ENCODE measurements at places on chromosomes 3 and 15.
A peak's percentile ranks its signal among the peaks of the same experiment; 100 is the strongest.

DNA sequence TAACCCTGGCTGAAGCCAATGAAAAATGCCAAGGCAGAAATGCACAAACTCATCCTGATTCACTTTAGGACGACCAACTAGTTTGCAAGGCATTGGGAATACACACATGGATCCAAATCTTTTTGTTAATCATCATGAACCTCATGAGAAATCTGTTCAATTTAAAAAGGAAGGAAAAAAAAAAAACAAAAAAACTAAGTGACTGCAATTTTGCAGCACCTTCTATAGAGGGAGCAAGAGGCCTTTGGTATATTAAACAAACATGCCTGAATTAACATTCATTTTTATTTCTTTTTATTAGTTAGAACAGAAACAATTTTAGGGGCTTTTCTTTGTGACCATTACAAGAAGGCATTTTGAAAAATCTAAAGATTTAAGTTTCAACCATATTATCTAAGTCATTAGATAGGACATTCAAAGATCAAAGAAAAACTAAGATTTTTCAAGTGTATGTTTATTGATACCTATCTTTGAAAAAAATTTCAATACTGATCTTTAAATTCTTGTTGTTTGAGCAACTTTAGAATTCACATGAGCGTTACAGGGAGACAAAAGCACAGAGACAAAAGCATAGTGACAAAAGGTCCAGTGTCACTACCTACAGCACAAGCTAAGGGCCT, 182.4 kb downstream of the CBLB start:
- peak; percentile 14 for DNase-seq

DNA sequence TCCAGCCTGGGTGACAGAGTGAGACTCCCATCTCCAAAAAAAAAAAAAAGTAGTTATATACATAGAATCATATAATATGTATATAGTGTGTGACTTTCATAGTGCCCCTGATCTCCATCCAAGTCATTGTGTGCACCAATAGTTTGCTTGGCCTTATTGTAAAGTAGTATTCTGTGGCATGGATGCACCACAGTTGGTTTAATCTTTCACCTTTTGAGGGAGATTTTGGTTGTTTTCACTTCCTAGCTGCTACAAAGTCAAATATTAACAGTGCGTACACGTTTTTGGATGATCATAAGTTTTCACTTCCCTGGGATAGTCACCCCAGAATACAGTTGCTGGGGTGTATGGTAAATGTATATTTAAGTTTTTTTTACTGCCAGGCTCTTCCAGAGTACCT, 162.8 kb downstream of the PTPRG start:
- no peak for DNase-seq

DNA sequence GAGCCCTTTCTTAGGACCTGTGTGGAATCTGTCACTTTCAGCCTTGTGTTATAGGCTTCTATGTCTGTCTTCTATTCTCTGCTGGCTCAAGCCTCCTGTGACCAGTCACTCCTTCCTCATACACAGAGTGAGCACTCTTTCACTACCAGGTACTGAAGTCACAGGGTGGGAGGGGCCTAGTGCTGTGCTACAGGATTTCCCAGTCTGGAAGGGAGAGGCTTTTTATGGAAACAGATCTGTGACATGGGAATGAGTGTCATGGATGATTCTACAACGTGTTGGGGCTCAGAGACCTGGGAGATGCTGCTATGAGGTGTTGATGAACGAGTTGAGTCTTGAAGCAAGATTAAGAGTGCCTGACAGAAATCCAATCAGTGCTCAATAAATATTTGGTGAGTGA, 100.5 kb downstream of the PDCD6IP start:
- no peak for DNase-seq

GRCh38 chr15:74206801-74207281, 4.3 kb upstream of the STRA6 start:
- DNase-seq: no peak

DNA sequence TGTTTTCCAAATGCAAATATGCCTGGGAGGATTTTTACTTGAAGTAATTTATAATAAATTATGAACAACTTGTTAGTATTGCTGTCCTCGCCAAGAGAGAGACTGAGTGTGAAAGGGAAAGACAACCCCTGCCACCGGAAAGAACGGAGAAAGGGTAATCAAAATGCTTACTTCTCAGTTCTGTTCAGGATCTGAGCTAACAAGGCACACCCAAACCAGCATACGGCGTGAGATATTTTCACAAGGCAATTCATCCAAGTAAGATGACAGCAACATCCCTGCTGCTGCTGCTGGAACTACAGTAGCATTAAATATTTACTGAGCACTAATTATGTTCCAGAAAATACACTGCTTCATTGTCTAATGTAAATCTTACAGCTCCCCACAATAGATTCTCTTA, 96.1 kb downstream of the KBTBD8 start:
- no peak for DNase-seq

DNA sequence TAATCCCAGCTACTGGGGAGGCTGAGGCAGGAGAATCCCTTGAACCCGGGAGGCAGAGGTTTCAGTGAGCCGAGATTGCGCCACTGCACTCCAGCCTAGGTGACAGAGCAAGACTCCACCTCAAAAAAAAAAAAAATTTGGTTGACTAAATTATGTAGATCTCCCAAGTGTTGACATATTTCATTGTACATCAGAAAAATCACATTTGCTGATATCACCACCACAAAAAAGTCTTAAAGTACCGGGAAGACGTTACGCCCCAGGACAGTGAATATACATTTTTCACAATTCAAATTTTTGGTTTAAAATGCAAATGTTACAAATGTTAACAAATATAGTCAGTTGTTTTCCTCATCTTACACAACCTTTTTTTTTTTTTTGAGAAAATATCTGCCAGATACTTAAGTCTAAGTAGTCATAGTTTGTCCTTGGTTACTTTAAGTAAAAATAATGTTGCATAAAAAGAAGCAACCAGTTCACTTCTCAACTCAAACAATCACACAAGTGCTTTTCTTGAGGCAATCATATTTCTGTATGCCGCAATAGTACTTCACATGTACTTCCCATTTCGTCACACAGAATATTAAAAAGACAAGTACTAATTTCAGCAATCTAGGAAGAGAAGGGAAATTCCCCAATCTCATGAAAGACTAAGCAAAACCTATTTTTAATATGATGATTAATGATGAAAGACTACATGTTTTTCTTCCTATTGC, 41.0 kb upstream of the TCF12 start:
- no peak for DNase-seq

GRCh38 chr3:140927279-140928069, 14.2 kb upstream of the SLC25A36 start:
- DNase-seq: no peak

DNA sequence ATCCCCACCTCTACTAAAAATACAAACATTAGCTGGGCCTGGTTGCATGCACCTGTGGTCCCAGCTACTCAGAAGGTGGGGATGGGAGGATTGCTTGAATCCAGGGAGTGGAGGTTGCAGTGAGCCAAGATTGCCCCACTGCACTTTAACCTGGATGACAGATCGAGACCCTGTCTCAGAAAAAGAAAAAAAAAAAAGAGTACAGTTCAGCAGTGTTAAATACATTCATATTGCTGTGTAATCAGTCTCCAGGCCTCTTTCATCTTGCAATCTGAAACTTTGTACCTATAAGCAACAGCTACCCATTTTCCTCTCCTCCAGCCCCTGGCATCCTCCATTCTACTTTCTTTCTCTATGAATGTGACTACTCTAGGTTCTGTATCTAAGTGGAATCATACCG, 61.2 kb downstream of the LPP start:
- no peak for DNase-seq

DNA sequence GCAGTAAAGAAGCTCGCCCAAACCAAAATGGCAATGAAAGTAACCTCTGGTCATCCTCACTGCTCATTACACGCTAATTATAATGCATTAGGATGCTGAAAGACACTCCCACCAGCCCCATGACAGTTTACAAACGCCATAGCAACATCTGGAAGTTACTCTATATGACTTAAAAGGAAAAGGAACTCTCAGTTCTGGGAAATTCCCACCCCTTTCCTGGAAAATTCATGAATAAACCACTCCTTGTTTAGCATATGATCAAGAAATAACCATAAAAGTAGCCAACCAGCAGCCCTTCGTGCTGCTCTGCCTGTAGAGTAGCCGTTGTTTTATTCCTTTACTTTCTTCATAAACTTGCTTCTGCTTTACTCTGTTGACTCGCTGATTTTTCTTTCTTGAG, 164.6 kb downstream of the SMAD6 start:
- no peak for DNase-seq

GRCh38 chr15:96514607-96515285, 184.2 kb downstream of the NR2F2 start:
- DNase-seq: no peak

DNA sequence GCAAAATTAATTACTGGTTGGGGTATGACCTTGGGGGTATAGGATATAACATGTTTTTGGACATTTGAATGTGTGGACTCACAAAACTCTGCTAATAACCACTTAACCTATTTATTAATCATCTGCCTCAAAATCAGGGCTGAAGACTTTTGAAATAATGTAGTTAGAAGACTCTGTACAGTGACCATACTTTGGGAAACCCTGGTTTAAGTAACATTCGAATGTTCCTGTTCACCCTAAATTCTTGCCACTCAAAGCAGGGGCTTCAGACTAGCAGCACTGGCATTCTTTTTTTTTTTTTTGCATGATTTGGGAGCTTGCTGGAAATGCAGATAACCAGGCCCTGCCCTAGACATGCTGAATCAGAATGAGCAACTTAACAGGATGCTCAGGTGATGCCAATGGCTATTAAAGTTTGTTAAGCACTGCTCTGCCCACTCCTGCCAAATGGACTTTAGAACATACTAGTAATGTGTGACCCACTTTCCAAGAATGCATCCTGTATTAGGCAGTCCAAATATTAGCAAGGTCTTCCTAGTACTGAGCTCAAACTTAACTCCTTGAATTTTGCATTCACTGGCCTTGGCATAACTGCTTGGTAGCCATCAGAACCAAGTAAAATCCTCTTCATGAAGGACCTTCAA, 12.7 kb upstream of the ST3GAL6 start:
- DNase-seq: no peak

DNA sequence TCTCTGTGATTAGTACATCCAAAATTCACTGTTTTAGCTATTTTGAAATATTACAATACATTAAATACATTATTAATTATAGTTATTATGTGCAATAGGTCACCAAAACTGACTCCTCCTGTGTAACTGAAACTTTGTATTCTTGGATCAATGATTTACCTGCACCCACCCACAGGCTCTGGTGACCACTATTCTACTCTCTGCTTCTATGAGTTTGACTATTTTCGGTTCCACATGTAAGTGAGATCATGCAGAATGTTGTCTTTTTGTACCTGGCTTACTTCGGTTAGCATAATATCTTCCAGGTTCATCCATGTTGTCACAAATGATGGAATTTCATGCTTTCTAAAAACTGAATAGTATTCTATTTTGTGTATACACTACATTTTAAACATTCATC, 43.8 kb downstream of the SLC2A2 start:
- DNase-seq: no peak

DNA sequence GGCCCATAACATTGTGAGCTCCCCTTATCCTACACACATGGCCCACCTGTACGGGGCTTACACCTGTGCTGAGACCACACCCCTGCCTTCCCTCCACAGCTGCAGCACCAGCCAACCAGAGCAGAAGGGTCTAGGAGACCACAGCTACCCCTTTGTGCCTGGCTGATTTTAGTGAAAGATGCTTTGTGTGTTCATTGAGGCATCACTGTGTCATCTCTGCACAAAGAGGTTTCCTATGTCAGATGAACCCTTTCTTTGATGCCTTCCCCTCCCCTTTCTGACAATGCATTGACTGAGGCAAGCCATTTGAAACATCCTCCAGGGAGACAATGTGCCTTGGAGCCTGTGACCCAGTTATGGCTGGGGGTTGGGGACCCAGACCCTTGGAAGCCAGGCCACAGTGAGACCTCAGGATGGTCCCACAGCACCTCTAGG, 54.9 kb upstream of the SLC7A14 start:
- no peak for DNase-seq

- DNase-seq: no peak
Measured at GRCh38 chr3:31251083-31251482, 281.6 kb upstream of the STT3B start.

DNA sequence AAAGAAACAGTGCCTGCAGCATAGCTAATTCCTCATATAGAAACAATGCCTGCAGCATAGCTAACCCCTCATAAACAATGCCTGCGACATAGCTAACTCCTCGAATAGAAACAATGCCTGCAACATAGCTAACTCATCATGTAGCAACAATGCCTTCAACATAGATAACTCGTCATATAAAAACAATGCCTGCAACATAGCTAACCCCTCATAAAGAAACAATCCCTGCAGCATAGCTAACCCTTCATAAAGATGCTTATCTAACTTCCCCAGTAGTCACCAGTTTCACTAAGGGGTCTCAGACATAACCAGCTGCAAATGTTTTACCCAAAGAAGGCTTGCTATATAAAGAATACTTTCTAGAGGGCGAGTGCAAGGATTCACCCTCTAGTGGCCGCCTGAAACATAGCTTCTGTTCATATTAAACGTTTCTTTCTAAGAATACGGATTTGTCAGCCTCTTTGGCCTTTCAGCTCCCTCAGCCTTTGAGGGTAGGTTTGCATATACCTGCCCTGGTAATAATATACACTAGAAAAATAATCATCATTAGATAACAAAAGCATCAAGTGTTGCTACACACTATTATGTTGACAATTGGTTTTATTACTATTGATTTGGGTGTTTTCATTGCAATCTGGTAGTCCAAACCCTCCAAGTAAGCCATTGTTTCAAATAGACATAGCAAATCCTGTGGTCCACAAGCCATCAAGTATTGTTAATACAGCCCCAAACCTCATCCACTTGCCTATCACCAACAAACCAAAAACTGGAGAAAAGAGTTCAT, 44.4 kb upstream of the FAN1 start:
- DNase-seq: no peak

GRCh38 chr3:46471371-46471914, 6.7 kb upstream of the LTF start:
- DNase-seq: no peak

- no peak for DNase-seq
Measured at GRCh38 chr3:197749315-197749600, 425 bp upstream of the FYTTD1 start.

- no peak for DNase-seq
Measured at GRCh38 chr3:55341502-55342031, 145.5 kb downstream of the WNT5A start.

- DNase-seq: no peak
Measured at GRCh38 chr15:46714950-46715349, 1002.4 kb upstream of the SEMA6D start.

DNA sequence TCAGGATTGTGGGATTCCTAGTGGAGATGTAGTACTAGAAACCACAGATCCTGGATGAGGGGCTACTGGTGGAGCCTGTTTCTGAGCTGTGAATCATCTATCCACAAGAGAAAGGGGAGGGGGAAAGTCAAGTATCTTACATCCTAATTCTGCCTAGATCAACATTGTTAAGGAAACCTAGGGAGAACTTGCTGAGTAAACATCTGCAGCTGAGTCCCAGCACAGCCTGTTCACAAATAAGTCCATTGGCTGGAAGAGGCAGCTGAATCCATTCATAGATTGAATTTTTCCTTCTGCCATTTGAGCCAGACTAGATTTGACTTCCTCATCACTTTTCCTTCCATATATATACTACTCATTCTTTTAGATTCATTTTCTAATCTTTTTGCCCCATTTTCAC, 460.5 kb downstream of the TUSC7 start:
- no peak for DNase-seq

GRCh38 chr3:94417963-94418455, 355.1 kb downstream of the NSUN3 start:
- DNase-seq: no peak

Measured in hematopoietic multipotent progenitor cell treated with erythropoietin and hydrocortisone succinate and interleukin-3 and kit ligand, for 15 days (in vitro differentiated cells).